ENCODE measurements at places on chromosomes 6 and 20.

DNA sequence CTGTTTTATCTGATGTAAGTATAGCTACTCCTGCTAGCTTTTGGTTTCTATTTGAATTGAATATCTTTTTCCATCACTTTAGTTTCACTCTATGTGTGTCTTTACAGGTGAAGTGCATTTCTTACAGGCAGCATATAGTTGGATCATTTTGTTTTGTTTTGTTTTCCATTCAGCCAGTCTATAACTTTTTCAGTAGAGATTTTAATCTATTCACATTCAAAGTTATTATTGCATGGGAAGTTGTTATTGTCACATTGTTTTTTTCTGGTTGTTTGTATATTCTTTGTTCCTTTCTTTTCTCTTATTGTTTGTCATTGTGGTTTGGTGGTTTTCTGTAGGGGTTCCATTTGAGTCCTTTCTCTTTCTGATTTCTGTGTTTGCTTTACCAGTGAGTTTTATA, 151.2 kb downstream of the PDE10A start:
- DNase-seq: no peak

- DNase-seq: no peak
These were observed 172.0 kb downstream of the SCP2D1 start for GRCh38 chr20:18985551-18985950.

- DNase-seq: no peak
These were observed 24.3 kb upstream of the RIMS4 start for GRCh38 chr20:44834693-44835092.

DNA sequence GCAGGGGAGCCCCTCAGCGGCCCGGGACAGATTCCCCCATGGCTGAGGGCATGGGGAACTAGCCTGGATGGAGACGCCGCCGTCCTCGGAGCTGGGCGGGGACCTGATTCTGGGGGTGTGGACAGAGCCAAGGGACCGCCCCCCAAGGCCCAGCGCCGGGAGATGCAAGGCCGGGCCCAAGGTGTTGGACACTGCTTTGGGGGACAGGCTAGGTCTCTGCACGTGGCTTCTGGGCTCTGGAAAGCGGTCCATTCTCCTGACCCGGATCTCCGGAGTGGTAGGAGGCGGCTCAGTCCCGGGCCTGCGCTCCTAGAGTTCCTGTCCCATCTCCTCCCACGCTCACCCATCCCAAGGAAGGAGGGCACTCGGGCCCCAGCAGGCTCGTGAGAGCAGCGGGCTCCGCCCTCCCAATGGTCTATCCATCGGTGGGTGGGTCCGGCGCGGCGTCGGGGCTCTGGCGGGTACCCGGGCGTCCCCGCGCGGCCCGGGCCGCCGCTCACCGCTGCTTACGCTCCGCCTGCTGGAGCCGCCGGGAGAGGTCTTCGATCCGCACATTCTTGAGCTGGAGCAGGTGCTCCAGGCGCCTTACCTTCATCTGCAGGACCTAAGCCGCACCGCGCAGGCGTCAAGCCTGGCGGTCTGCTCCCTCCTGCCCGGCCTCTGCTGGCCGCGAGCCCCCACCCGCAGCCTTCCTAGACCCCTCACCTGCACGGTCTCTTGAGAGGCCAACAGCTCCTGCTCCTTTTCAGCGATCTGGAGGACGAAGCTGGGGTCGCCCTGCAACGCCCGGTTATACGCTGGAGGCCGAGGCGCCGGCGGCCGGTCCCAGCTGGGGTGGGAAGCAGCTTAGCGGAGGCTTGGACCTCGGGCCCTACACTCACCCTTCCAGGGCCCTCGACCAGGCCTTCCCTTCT, 3.3 kb downstream of the SPEF1 start:
- DNase-seq: no peak

DNA sequence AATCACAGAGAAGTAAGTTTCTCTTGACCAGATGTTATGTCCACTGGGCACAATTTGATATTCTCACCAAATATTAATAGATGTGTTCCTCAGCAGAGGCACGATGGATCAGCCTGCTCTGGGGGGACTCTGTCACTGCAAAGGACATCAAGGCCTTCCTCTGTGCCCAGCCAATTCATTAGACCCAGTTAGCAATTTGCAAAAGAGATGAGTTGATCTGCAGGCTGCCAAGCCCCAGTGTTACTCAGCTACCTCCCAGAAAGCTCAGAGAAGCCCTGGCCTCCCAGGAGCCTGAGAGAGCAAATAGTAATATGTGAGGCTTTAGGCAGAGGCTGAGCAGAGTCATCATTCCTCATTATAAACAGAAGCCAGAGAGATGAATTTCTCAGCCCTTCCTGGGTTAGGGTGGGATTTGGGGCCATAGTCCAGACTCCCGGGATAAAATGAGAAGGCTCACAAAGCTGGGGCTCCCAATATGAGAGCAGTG, 54.2 kb downstream of the ZNF831 start:
- DNase-seq: no peak

- no peak for DNase-seq
These were observed 66.3 kb upstream of the CD93 start for GRCh38 chr20:23152308-23152892.

DNA sequence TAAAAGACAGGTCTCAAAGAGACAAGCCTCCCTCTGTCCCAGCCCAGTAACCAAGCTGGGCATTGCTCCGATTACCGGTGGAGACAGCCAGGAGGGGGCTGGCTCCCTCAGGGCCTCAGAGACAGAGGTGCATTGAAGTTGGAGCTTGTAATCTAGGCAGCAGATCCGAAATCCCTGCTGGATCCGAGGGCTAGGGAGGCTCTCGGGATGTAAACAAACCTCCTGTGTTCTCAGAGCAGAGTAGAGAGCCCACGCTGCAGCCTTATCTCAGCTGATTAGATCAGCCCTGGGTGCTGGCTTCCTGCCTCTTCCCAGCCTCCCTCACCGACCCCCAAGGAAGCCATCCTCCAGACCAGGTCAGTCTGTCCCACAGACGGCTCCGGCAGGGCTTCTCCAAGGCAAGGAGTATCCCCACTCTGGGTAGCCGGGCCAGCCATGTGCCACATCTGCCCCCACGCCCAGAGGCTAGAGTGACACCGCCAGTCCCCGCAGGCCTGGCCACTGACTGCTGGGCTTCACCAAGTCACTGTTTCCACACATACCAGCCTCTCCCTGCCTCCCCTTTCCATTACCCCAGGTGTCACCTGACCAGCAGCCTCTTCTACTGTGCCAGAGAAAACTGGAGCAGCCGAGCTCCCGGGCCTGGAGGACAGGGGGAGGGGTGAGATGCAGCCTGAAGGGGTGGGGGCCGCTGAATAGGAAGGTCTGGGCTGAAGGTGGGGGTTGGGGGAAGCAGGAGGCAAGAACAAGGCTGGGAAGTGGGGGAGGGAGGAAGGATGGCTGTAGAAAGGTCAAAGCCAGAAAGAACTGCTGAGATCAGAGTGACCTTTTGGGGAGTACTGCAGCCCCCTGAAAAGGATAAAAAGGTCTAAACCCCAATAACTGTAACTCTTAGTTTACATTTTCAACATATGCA, 6.0 kb downstream of the SDC4 start:
- no peak for DNase-seq

- peak; percentile 92 for DNase-seq
These were observed 16.6 kb upstream of the CCDC167 start for GRCh38 chr6:37516076-37516919.

- DNase-seq: no peak
These were observed 87.0 kb upstream of the RSPO3 start for GRCh38 chr6:127031511-127031910.
